ENCODE measurements at places on chromosomes 7 and 10.

GRCh38 chr10:18211862-18212261, 71.6 kb downstream of the CACNB2 start:
- DNase-seq, result no peak

- no peak for DNase-seq
Observed at GRCh38 chr10:30041196-30042105, 17.9 kb downstream of the JCAD start.

DNA sequence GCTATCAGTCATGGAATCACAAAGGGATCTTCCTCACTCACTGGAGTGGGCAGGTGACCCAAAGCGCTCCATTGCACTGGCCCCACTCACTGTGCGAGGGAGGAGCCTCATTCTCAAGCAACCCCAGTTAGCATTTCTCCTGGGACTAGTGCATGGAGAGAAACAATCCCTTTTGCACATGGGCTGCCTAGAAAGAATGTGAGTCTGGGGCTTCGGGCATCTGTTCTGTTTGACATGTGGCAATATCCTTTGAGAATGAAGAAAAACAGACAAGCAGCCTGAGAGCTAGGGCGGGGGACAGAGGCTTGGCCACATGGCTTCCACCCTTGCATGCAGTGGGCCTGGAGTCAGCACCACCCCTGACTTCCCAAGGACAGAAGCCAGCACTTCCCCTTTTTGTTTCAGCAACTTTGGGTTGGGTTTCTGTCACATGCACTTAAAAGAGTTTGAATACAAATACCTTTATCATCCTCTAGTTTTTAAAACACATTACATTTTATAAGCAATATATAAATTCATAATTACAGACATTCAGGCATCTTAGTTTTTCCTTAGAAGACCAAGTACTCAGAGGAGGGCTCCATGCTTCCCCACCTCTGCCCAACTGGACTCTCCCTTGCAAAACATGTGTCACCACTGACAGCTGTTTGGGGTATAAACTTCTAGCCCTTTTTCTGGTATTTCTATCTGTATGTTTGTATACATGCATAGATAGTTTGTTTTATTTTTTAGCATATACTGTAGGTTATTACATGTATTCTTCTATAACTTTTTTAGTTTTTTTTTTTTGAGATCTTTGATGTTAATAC, 73.8 kb downstream of the RBM20 start:
- DNase-seq, result no peak

GRCh38 chr10:76285012-76285411, 853.6 kb downstream of the LRMDA start:
- no peak for DNase-seq

- DNase-seq, result no peak
Observed at GRCh38 chr7:8931906-8932646, 498.7 kb downstream of the NXPH1 start.

DNA sequence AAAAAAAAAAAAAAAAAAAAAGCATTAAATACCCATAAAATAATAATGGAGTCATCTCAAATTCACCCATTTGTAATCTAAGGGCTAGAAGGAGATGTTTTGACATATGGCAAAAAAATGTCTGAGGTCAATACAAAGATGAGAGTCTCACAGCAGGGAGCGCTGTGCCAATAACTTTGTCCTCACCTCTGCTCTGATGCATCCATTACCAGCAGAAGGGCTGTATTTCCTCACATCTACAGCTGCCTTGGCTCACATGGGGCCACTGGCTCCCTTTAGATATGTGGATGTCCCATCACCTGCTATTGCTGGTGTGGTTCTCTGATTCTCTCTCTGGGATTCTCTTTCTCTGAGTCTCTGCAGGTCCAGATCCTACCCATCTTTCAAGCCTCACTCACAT, 90.3 kb upstream of the FAM133B start:
- no peak for DNase-seq

- DNase-seq, result no peak
Observed at GRCh38 chr7:101563943-101564777, 64.9 kb downstream of the MYL10 start.
